Cerebellar nuclear complex (tissue), 1 donor: ENCODE measurements at places on chromosomes 6 and 20.

DNA sequence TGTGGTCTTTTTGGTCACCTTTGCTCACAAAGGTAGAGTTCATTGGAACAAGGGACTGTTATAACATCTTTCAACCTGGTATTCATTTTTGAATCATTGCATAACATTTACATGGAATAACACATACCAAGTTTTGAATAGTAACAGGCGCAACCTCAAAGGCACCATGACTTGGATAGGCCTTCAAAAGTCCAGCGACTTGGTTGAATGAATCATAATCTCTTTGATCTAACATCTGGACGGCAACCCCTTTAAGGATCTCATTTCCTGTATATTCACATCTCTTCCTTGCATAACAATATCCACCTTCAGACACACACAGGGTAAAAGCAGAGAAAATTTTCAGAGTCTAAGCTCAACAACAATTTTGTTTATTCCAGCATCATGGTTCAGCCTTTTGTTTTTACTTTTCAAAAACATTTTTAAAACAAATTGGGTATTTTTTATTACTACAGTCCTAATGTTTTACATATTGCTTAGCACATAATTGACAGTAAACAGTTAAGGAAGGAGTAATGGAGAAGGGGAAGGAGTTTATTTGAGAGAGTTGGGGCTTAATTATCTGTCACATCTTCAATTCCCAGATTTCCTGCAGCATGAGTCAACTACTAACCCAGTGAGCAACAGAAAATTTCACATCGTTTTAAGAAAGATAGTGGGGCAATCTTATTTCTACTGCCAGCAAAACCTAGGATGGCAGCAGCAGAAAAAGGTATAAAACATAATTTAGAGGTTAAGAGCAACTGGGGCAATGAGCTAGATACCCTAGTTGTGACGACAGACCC lies 41.8 kb upstream of the F13A1 start:
- DNase-seq = no peak

DNA sequence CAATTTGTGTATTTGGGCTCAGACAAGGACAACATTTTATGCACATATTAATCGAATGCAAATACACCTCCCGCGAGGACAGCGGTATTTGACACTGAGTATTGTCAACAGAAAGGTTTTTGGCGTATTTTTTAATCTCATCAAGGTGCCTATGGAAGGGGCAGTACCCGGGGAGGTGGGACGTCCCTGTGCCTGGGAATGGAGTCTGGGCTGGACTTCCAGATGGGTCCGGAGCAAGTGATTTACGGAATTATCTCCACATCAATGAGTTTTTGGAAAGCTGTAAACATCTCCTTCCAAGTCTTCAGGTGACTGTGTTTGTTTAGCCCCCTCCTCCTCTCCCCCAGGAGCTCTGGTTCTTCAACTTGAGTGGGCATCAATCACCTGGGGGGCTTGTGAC lies 39.8 kb downstream of the PRR18 start:
- DNase-seq = no peak

- no peak for DNase-seq
Measured at GRCh38 chr6:80151635-80152034, 45.2 kb downstream of the BCKDHB start.

DNA sequence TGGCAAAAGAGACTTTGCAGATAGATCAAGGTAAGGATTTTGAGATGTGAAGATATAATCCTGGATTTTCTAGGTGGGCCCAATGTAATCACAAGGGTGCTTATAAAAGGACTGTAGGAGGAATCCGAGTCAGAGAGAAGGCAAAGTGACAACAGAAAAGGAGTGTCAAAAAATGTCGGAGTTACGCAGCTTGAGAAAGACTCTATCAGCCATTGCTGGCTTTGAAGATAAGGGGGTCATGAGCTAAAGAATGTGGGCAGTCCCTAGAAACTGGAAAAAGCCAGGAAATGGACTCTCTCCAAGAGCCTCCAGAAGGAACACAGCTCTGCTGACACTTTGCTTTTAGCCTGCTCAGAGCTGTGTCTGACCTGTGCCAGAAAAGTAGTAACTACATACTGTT lies 8.7 kb upstream of the RWDD1 start:
- DNase-seq = no peak

- DNase-seq = no peak
Measured at GRCh38 chr6:29520232-29520631, 32.5 kb upstream of the MAS1L start.

- no peak for DNase-seq
Measured at GRCh38 chr20:59484228-59484627, 120.1 kb upstream of the PHACTR3 start.

DNA sequence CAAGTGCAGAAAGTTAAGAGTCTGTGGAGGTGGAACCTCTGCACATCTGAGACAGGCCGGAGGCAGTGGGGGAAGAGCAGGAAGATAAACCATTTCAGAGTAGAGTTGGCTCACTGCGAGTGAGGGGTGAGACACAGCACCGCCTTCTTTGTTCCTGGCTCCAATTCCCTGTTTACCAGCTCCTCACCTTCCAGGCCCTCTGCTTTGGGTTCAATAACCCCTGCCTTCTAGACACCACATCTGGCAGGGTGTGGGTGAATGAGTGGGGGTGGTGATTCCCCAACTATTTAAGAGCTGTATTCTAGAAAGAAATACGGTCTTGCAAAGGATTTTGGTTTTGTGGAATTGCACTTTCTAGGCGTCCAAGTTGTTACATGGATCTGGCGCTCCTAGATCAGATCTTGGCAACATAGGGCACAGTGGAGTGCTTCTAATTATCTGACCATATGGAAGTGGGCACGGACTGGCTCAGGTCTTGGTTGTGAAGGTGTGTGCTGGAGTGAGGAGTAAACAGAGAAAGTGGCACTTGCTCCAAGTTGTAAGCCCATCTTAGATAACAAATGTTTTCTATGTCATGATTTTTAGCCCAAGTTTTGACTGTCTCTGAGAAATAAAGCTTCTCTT lies 141.6 kb upstream of the NRN1 start:
- no peak for DNase-seq

DNA sequence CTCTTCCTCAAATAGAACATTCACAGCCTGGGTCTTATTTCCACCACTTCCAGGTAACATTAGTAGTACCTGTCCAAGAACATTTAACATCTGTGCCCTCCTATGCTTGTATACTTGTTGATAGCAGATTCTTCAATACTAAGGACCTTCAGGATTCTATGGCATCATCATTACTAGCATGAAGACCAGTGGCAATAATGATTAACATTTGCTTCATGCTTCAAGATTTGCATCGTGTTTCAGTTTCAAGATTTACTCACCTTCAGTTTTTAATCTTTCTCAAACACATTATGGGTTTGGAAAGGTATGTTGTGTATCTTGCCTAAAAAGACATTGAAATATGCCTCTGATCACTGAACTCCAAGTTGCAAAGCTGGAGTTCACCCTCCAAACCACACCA lies 412.8 kb upstream of the NRSN1 start:
- DNase-seq = no peak

DNA sequence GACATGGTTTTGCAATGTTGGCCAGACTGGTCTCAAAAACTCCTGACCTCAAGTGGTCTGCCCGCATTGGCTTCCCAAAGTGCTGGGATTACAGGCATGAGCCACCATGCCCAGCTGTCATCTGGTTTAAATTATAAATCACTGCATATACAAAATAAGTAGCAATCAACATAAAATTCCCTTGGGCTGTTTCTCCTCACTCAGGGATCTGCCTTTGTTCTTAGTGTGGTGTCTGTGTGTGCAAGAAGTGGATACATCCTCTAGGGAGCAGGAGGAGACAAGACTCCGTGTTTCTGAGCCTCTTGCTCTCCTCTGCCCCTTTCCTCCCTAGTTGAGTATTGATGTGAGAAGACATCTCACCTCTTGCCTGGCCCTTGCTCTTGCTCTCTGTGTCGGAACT lies 65.2 kb upstream of the ADGRF4 start:
- DNase-seq = no peak

GRCh38 chr20:8877294-8877693 lies 191.6 kb upstream of the PLCB4 start:
- DNase-seq = no peak

DNA sequence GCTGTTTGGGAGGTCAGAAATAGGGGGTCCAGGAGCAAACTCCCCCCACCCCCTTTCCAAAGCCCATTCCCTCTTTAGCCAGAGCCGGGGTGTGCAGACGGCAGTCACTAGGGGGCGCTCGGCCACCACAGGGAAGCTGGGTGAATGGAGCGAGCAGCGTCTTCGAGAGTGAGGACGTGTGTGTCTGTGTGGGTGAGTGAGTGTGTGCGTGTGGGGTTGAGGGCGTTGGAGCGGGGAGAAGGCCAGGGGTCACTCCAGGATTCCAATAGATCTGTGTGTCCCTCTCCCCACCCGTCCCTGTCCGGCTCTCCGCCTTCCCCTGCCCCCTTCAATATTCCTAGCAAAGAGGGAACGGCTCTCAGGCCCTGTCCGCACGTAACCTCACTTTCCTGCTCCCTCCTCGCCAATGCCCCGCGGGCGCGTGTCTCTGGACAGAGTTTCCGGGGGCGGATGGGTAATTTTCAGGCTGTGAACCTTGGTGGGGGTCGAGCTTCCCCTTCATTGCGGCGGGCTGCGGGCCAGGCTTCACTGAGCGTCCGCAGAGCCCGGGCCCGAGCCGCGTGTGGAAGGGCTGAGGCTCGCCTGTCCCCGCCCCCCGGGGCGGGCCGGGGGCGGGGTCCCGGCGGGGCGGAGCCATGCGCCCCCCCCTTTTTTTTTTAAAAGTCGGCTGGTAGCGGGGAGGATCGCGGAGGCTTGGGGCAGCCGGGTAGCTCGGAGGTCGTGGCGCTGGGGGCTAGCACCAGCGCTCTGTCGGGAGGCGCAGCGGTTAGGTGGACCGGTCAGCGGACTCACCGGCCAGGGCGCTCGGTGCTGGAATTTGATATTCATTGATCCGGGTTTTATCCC lies at the start of gene VEGFA:
Gene VEGFA (plus strand): TSS at position 686 of the 846 bp plus-strand sequence.
- DNase-seq = no peak
